ENCODE measurements at places on chromosomes 4 and X. TPM values are rescaled to one million over a fixed set of nuclear protein-coding genes. Genes with fewer than 3 reads are reported as not detected.

DNA sequence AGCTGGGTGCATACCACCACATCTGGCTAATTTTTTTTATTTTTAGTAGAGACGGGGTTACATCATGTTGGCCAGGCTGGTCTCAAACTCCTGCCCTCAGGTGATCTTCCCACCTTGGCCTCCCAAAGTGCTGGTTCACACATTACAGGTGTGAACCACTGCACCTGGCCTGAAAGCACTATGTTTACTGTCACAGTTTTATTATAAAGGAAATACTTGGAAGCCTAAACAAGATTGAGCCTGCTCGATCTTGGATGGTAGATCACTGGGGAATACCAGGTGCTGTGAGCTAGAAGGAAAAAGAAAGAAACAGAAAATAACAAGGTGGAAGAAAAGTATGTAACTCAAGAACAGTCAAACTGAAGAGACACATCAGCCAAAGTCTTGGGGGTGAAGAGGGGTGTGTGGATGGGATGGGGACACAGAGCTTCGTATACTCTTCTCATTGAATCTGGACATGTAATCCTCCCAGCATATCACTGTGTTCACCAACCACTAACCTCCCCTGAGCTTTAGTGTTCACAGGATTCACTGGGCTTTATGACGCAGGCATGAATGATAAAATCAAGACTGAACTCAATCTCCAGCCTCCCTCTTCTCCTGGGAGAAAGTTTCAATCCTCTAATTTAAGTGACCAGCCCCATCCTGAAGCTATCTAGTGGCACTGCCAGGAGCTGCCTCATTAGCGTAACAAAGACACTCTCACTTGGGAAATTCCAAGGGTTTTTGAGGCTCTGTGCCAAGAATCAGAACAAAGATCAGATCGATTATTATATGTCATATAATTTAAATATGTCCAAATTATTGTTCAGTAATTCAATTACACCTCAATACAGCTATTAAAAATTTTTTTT, 40.9 kb downstream of the PDS5A start:
- no peak for DNase-seq
- H3K27me3 ChIP-seq = no peaks in the 10 kb centered on the region
- no peak overlapping the region for H3K27ac ChIP-seq
- peaks cover 16% of the 10 kb centered on the region for H3K4me1 ChIP-seq

GRCh38 chr4:168584321-168584771, 87.5 kb downstream of the PALLD start:
- DNase-seq = no peak
- no peak overlapping the region for H3K4me3 ChIP-seq
- no peaks in the 10 kb centered on the region for H3K27me3 ChIP-seq
- H3K4me1 ChIP-seq = no peaks in the 10 kb centered on the region
- no peaks in the 10 kb centered on the region for H3K36me3 ChIP-seq

DNA sequence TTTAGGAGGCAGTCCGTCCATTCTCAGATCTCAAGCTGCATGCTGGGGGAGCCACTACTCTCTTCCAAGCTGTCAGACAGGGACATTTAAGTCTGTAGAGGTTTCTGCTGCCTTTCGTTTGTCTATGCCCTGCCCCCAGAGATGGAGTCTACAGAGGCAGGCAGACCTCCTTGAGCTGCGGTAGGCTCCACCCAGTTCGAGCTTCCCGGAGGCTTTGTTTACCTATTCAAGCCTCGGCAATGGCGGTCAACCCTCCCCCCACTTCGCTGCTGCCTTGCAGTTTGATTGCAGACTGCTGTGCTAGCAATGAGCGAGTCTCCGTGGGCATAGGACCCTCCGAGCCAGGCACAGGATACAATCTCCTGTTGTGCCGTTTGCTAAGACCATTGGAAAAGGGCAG, 10.7 kb upstream of the ADH5 start:
- no peaks in the 10 kb centered on the region for H3K4me1 ChIP-seq
- H3K27ac ChIP-seq = no peak overlapping the region
- no peak for DNase-seq
- no peak overlapping the region for H3K4me3 ChIP-seq
- H3K27me3 ChIP-seq = no peaks in the 10 kb centered on the region
- H3K36me3 ChIP-seq = no peaks in the 10 kb centered on the region

- H3K4me1 ChIP-seq = peaks cover 24% of the 10 kb centered on the region
- no peaks in the 10 kb centered on the region for H3K27me3 ChIP-seq
- H3K4me3 ChIP-seq = peak overlapping the region; percentile 58
Measured at GRCh38 chr4:145099653-145100052, 1.5 kb downstream of the ABCE1 start.

DNA sequence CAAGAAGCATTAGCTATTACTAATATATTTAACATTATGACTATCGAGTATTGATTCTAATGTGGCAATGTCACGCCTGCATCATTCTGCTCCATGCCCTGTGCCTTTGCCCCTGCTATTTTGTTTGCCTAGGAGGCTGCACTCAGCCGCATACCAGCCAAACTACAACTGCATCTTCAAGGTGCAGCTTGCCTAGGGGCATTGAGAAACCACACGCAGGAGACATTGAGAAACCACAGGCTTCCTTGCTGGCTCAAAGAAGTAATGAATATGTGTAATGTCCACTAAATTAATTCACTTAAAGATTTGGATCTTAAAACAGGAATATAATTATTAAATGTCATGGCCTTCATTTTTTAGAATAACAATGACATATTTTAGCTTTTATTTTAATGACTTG, 683.6 kb upstream of the TENM3 start:
- DNase-seq = no peak
- H3K4me3 ChIP-seq = no peak overlapping the region
- no peak overlapping the region for H3K27ac ChIP-seq
- H3K36me3 ChIP-seq = no peaks in the 10 kb centered on the region
- no peaks in the 10 kb centered on the region for H3K27me3 ChIP-seq

DNA sequence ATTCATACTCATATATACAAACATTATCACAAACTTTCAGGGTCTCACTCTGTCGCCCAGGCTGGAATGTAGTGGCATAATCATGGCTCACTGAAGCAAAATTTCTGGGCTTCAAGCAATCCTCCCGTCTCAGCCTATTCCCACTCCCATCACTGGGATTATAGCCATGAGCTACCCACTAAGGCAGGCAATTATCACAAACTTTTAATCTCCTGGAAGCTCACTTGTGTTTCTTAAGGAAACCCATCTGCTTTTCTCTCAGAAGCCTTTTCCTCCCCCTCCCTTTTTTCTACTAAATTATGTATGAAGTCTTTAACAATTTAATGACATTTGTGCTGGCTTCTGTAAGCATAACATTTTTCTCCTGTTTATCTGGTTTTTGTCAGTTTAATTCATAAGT, 170.5 kb downstream of the AREG start:
- DNase-seq = no peak
- no peak overlapping the region for H3K27ac ChIP-seq
- no peaks in the 10 kb centered on the region for H3K4me1 ChIP-seq
- no peaks in the 10 kb centered on the region for H3K27me3 ChIP-seq
- H3K36me3 ChIP-seq = no peaks in the 10 kb centered on the region

GRCh38 chr4:4821577-4821976, 37.9 kb upstream of the MSX1 start:
- H3K4me3 ChIP-seq = no peak overlapping the region
- no peaks in the 10 kb centered on the region for H3K27me3 ChIP-seq
- no peak for DNase-seq
- no peak overlapping the region for H3K27ac ChIP-seq

DNA sequence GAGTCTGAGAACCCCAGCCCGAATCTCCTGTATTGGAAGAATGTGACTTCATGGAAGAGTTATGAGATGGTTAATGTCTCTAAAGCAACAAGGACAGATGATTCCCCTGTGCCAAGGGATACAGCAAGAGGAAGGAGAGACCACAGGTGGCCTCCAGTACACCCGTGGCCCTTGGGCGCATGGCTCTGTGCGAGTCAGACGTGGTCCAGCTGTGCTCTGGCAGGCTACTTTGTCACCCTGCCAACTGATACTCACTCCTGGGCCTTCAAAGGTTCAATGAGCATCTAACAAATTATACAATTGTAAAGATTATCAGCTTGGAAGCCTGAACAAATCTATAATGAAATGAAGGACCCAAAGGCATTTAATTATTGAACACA, 71.7 kb downstream of the NYX start:
- no peaks in the 10 kb centered on the region for H3K36me3 ChIP-seq
- no peaks in the 10 kb centered on the region for H3K4me1 ChIP-seq
- H3K4me3 ChIP-seq = no peak overlapping the region
- no peaks in the 10 kb centered on the region for H3K27me3 ChIP-seq
- H3K27ac ChIP-seq = no peak overlapping the region

DNA sequence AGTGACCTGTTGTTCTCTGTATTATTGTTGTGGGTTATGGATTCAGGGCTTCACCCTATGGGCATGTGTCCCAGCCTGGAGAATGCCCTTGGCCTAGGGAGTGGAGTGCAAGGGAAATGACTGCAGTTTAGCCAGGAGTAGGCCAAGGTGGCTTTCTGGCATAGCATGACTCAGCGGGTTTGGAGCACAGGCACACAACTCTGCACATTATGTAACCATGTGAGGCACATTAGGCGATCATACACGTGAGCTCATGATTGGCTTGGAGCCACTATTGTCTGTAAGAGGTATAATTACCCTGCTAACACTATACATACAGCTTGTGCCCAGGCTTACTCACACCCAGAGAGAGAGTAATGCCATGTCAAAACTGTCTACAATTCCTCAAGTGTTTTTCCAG, 35.1 kb upstream of the TACR3 start:
- no peak for DNase-seq
- no peak overlapping the region for H3K4me3 ChIP-seq
- H3K36me3 ChIP-seq = no peaks in the 10 kb centered on the region
- no peaks in the 10 kb centered on the region for H3K27me3 ChIP-seq
- no peaks in the 10 kb centered on the region for H3K4me1 ChIP-seq

DNA sequence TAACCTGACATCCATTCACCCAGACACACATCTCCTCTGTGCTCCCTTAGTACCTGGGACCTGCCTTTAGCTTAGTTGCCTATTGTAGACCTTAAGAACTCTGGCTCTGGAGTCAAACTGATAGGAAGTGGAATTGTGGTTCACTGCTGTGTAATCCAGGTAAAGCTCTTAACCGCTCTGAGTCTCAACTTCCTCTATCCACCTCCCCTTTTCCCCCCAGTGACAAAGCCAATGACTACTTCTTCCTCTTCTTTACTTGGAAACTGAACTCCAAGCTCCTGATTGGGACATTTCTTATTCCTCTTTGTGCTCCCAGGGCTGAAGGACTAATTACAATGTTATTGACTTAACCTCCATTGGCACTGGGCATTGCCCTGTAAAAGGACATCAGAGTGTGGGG, 94.1 kb downstream of the DRD5 start:
- H3K4me1 ChIP-seq = no peaks in the 10 kb centered on the region
- H3K4me3 ChIP-seq = no peak overlapping the region
- no peaks in the 10 kb centered on the region for H3K36me3 ChIP-seq
- DNase-seq = peak; percentile 4

DNA sequence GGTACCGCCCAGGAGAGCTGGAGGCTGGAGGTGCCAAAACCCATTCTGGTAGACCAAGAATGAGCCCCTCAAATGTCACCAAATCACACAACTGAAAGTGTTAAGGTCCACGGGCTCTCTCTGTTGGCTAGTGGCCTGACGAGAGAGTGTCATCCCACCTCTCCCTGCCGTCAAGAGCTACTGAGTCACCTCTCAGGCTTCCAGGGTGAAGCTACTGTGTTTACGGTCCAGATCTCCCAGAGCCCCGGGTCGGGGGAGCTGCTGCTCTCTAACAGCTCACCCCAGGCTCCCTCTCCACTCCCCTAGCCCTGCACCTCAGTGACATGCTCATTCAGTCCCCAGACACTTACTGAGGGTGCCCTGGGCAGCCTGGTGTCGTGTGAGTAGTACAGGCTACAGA, 59.2 kb downstream of the ADGRG2 start:
- H3K27ac ChIP-seq = no peak overlapping the region
- H3K4me1 ChIP-seq = no peaks in the 10 kb centered on the region
- DNase-seq = no peak
- H3K4me3 ChIP-seq = no peak overlapping the region
- no peaks in the 10 kb centered on the region for H3K27me3 ChIP-seq

DNA sequence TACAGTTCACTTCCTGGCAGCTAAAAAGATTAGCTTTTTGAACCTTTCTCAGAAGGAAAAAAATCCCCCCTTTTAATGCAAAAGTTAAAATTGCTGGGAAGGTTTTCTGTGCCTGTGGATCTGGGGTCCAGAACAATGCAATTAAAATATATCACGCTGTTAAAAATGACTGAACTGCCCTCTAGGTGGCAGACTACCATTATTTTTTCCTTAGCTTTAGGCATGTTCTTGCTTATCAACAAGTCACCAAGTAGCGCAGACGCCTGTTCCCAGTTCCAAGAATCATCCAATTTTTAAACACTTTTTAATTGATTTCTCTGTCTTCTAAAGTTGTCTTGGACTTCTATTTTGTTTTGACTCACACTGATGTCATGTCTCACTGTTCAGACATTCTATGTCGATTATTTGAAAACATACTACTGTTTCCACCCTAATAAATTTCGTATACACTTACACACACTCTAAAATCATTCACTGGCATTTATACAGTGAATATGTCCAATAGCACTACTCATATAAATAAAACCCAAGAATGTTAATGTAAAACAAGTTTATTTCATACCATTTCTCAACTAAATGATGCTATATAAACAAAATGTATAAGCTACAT, 661.6 kb downstream of the RAPGEF2 start:
- no peak overlapping the region for H3K27ac ChIP-seq
- H3K36me3 ChIP-seq = no peaks in the 10 kb centered on the region
- H3K4me1 ChIP-seq = no peaks in the 10 kb centered on the region
- no peaks in the 10 kb centered on the region for H3K27me3 ChIP-seq

DNA sequence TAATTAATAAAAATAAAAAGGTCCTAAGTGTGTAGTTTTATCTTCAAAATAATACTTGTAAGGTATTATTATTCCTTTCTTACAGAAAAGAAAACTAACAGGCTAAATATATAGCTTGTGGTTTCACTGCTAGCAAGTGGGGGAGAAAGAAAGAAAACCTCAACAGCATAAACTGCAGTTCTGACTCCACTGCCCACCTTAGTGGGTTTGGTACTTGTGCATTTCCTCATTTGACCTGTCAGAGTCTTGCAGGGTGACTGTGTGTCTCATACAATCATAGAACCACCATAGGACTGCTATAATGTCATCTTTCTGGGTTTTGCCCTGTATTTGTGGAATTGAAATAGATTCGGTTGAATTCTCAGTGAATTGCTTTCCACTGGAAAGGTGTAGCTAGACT, 94.7 kb upstream of the PUDP start:
- no peaks in the 10 kb centered on the region for H3K27me3 ChIP-seq
- H3K27ac ChIP-seq = no peak overlapping the region
- H3K36me3 ChIP-seq = no peaks in the 10 kb centered on the region
- H3K4me1 ChIP-seq = no peaks in the 10 kb centered on the region

GRCh38 chrX:97842468-97843199, 958.9 kb downstream of the RPA4 start:
- no peaks in the 10 kb centered on the region for H3K27me3 ChIP-seq
- H3K4me3 ChIP-seq = no peak overlapping the region
- H3K4me1 ChIP-seq = no peaks in the 10 kb centered on the region
- H3K36me3 ChIP-seq = no peaks in the 10 kb centered on the region

The GAGE1 gene
- total RNA-seq = not detected

The RAB39B gene
- total RNA-seq = 0.55 TPM

The ATP2B3 gene
- not detected for total RNA-seq

The TEX13D gene
- total RNA-seq = not detected

The SH3D19 gene
- 107 TPM for total RNA-seq
